Activated CD4-positive, alpha-beta T cell treated with anti-CD3 and anti-CD28 coated beads, Interleukin-2, amount 50 U/mL, for 24 hours (primary cell): ENCODE measurements at places on chromosomes 5 and 9.

- DNase-seq: no peak
Measured at GRCh38 chr5:100746730-100747129, 156.4 kb downstream of the ST8SIA4 start.

- no peak for DNase-seq
Measured at GRCh38 chr9:95773053-95773418, 102.5 kb upstream of the ERCC6L2 start.

DNA sequence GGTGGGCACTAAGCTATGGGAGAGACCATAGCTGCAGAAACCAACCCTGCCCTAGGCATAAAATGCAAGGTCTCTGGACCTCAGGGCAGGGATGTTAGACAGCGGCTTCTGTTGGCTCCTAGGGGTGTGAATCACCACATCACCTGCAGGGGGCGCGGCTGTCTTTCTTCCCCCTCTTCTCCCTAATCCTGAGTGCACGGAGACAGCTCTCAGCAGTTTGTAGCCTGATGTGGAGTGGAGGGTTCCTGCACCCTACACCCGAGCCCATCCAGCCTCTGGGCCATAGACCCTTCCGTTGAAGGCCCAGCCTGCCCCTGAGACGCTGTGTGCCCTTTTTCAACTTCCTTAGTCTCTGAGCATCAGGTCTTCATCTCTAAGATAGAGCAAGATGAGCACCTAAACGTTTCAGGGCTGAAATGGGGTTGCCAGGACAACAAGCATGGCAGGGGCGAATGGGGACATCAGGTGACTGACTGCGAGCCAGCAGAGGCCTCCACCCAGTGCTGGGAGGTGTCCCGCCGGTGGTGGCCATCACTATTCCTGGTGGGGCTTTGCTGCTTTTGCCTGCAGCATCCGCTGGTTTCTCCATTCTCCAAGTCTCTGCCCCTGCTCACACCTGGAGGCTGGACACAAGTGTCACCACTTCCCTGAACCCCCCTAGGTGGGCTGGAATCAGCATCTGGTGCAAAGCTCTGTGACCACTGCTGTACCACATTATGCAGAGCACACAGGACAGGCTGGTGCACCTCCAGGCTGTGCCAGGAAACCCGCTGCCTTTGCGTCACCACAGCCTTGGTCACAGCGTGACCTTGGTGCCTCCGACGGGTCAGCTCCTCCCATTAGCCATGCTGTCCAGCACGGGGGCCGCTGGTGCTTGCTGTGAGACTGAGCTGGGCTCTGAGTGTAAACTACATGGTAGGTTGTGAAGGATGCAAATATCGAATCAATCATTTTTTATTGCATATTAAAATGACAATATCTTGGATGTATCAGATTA is 2.5 kb upstream of the SEC16A start:
- DNase-seq: peak; percentile 74

GRCh38 chr5:3124410-3124809 is 372.9 kb upstream of the IRX2 start:
- no peak for DNase-seq

DNA sequence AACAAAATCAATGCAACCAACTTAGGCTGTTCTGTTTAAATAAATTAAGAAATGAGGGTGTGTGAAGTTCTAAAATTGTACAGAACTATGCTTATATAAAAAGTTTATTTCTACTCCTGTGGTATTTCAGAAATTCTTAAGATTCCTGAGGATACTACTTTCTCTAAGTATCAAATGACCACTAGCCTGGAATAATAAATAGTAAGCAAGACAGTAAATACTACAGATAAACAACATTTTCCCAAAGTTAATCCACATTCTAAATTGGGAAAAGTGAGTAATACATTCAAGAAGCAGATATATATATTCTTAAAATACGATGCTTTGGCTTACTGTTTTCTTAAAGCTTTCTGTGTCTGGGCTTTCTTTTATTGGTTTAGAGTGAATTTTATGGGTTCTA is 29.5 kb downstream of the CCNH start:
- no peak for DNase-seq

- DNase-seq: no peak
Measured at GRCh38 chr5:178312880-178313282, 80.3 kb upstream of the PHYKPL start.

GRCh38 chr9:94159069-94159939 is 75.0 kb downstream of the PTPDC1 start:
- no peak for DNase-seq

DNA sequence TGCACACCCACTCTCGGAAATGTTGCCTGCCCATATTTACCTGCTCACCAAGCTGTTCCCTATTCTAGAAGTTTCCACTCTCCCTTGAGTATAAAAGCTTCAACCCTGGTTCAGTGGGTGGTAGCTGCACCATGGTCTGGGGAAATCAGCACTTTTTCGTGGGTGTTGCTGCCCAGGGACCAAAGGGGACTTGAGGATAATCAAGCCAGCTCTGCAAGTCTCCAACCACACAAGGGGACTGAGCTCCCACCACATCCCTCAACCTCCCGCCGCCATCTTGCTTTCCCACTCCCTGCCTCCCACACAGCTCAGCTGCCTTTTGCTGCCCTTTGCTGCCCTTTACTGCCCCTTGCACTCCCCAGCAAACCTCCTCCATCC is 210.0 kb downstream of the AUH start:
- DNase-seq: no peak

DNA sequence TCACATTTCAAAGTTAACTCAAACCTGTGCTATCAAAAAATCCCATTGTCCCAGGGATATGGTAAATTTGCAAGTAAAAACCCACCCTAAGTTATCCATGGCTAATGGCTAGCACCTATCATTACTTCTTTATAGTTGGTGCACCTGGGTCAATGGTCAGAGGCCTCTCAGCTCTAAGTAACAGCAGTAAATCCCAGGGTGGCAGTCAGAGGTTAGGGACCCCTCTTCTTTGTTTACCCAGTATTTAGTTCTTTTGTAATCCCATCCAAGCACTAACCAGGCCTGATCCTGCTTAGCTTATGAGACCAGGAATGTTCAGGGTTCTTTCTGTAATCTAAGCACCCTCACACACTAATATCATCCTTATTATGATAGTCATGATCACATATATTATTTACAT is 52.1 kb upstream of the WWC1 start:
- DNase-seq: no peak

- DNase-seq: no peak
Measured at GRCh38 chr5:143281226-143281625, 122.3 kb downstream of the NR3C1 start.

GRCh38 chr5:73433982-73434342 is 14.6 kb downstream of the FOXD1 start:
- DNase-seq: no peak

- DNase-seq: no peak
Measured at GRCh38 chr9:70043689-70044489, at the start of gene MAMDC2. Gene MAMDC2, plus strand, starts transcription at chr9:70043848. Its CDS starts 350 bp downstream, at chr9:70044198.

DNA sequence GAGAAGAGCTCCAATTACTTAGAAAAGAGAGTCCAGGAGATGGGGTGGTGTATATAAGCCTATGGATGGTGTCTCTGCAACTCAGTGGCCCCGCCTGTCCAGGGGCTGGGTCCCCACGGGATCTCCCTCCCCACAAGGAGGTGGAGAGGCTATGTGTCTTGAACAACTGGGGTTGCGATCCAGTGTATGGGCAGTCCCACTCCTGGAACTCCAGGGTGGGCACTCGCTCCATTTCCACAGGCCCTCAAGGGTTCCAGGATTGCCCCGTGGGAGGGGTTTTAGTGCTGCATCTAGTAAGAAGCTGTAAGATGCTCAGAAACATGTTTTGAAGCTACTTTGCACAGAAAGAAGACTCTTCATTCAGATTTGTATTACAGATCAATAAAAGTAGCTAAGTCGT is 558 bp upstream of the SMAD5 start:
- DNase-seq: no peak

DNA sequence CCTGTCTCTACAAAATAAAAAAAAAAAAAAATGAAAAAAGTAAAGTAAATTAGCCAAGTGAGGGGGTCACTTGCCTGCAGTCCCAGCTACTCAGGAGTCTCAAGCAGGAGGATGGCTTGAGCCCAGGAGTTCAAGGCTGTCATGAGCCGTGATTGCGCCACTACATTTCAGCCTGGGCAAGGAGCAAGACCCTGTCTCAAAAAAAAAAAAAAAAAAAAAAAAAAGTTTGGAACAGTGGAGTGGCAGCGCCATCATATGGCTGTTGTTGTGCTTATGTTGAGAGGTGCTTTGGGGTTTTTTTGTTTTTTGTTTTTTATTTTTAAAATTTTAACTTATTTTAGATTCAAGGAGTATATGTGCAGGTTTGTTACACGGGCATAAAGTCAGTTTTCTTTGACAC is 3.6 kb downstream of the BRIX1 start:
- no peak for DNase-seq

DNA sequence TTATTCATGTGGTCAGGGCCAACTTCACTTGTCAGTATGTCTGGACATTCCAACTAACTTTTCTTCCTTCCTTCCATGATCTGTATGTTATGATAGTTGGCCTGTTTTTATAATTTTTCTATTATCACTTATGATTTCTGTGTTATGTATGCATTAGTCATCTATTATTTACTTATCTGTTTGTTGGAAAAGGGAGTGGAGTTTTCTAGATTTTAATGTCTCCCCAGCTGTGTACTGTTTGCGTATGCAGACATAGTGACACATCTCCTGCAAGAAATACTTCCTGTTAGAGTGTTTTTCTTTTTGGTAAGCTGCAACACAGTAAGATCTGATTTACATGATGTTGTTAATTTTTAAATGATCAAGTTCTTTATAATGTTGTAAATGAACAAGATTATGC is 8.7 kb upstream of the INSYN2B start:
- no peak for DNase-seq

GRCh38 chr9:95751520-95751790 is 124.0 kb upstream of the ERCC6L2 start:
- no peak for DNase-seq

- no peak for DNase-seq
Measured at GRCh38 chr9:133114886-133115603, 6.0 kb downstream of the RALGDS start.

- no peak for DNase-seq
Measured at GRCh38 chr5:19734776-19735175, 253.2 kb downstream of the CDH18 start.

- no peak for DNase-seq
Measured at GRCh38 chr5:34009610-34010009, 1.8 kb upstream of the AMACR start.

GRCh38 chr5:141521244-141521781 is 32.4 kb downstream of the PCDHGC5 start:
- no peak for DNase-seq

DNA sequence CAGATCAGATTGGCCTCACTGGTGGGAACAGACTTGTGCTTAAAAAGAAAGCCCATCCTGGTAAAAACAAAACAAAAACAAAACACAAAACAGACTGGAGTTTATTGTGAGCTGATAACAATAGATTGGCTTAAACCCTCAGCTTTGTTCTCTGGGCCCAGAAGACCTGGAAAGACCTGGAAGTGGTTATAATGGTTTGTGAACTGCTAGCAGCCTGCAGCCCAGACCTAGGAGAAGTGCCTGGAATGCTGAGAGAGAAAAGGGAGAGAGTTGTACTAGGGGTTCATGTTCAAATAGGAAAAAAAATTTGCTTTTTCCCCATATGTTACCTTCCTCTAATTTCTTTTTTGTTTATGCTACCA is 396.6 kb downstream of the DMAC1 start:
- DNase-seq: no peak

GRCh38 chr5:10602031-10602806 is 38.3 kb downstream of the ANKRD33B start:
- no peak for DNase-seq

- DNase-seq: no peak
Measured at GRCh38 chr5:633501-633955, 21.4 kb downstream of the CEP72 start.

- no peak for DNase-seq
Measured at GRCh38 chr5:126357585-126358342, 65.4 kb upstream of the GRAMD2B start.

GRCh38 chr9:26157411-26157810 is 479.2 kb upstream of the TUSC1 start:
- no peak for DNase-seq

- DNase-seq: no peak
Measured at GRCh38 chr9:117809751-117810150, 105.5 kb downstream of the TLR4 start.

DNA sequence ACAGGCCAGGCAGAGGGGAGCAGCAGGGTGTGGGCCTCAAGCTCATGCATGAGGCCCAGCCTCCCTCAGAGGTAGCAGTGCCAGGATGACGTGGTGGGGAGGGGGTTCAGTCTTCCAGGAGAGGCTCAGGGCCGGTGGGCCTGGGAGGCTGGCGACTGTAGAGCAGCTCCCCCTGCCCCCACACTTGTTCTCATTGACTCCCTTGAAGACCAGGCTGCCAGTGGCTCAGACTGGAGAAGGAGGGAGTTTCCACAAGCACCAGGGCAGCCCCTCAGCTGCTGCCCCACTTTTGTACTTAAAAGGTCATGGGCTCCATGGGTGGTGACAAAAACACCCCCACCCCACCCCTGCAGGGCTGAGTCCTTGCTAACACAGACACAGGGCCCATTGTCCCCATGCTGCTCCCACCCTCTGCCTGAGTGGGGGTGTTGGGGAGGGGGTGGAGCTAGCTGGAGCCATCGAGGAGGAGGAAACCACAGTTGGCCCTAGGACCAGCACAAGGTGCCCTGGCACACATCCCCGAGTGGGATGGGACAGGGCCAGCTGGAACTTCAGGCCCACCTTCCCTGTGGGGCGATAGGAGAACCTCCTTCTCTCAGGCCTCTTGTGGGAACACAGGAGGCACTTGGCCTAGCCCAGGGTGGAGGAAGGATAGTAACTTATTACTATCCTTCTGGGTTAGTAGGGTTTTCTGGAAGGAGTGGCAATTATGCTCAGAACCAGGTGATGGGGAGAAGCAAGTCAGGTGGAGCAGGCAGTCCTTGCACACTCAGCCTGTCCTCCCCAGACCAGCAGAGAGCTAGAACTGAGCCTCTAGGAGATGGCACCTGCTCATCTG is 10.7 kb downstream of the PDLIM4 start:
- no peak for DNase-seq

- no peak for DNase-seq
Measured at GRCh38 chr5:58507715-58508114, 16.5 kb downstream of the GAPT start.

GRCh38 chr9:110997847-110998246 is 40.4 kb downstream of the LPAR1 start:
- DNase-seq: no peak

- DNase-seq: no peak
Measured at GRCh38 chr5:31047007-31047406, 146.5 kb upstream of the CDH6 start.

DNA sequence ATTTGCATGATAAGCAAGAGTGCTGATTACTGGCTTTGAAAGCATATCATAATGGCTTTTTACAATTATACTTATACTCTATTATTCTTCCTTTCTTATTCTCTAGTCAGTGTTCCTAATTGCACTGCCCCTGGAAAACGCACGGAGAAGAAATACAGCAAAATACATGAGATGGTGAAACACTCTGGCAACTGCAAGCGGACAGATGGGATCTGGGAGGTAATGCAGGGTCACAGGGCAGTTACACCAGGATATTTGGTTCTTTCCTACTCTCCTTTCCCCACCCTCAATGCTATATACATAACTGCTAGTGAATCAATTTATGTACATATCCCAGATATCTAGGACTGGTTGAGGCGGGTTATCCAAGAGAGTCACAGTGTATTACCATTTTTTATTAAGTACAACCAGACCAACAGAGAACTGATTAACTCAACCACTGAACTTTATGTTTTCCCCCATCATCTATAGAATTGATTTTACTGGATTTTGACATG is 423.7 kb downstream of the ZSWIM6 start:
- DNase-seq: no peak
